ENCODE measurements at places on chromosomes 7 and 10.
A peak's percentile ranks its signal among the peaks of the same experiment; 100 is the strongest.

- no peak for DNase-seq
Observed at GRCh38 chr7:139767561-139767982, 10.2 kb downstream of the HIPK2 start.

DNA sequence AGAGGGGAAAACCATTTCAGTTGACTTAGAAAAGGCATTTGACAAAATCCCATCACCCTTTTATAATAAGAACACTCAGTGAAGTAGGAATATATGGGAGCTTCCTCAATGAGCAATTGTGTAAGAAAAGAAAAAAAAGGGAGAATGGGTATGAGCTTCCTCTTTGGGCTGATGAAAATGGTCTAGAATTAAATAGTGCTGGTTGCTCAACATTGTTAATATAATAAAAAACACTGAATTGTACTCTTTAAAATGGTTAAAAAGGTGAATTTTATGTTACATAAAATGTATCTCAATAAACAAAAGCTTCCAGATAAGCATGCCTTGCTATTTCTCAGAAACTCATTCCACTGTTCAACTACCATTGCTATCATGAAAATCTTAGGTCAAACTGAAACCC is 40.6 kb downstream of the LRRC17 start:
- DNase-seq, result no peak

GRCh38 chr10:119309423-119309770 is 102.0 kb downstream of the GRK5 start:
- DNase-seq, result no peak

GRCh38 chr10:124739986-124740368 is 4.2 kb downstream of the FAM53B start:
- no peak for DNase-seq

GRCh38 chr10:61898435-61898778 is 3.1 kb upstream of the ARID5B start:
- DNase-seq, result peak; percentile 64

- DNase-seq, result no peak
Observed at GRCh38 chr7:54260941-54261371, 281.2 kb upstream of the VSTM2A start.

DNA sequence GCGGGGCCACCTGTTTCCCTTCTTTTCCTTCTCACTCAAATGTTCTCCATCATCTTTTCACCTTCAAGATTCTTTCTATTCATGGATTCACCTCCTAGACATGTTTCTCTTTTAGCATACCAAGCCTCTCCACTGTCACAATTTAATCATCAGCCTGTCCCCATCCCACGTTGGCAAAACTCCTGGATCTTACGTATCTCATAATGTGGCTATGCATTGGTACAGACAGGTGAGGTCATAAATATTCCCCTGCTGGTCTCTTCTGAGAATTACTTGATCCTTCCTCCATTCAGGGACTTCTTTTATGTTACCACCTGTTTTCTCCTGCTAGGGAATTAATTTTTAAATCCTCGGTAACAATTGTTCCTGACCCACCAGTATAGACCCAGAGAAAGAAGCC is 262.6 kb upstream of the NEBL start:
- DNase-seq, result no peak

DNA sequence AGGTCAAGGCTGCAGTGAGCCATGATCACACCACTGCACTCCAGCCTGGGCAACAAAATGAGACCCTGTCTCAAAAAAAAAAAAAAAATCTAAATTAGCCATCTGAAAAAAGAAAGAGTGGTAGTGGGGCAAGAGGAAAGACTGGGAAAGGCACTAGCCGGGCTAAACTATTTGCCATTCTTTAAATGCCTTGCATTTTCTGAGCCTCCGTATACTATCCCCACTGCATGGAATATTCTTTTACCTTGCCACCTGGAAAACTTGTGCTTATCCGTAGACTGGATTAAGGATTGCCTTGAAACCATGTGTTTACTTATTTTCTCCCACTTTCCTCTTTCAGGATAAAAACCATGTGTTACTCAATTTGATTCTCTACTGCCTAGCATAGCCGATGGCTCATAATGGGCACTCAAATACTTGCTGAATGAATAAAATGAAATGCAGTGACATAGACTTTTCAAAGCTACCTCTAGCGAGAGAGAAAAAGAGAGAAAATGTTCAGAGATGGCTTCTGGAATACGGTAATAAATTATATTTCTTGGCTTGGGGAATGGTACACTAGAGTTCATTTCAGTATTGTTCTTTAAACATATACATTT is 30.6 kb downstream of the HYCC1 start:
- DNase-seq, result no peak

GRCh38 chr7:91162436-91162835 is 101.8 kb upstream of the FZD1 start:
- no peak for DNase-seq

DNA sequence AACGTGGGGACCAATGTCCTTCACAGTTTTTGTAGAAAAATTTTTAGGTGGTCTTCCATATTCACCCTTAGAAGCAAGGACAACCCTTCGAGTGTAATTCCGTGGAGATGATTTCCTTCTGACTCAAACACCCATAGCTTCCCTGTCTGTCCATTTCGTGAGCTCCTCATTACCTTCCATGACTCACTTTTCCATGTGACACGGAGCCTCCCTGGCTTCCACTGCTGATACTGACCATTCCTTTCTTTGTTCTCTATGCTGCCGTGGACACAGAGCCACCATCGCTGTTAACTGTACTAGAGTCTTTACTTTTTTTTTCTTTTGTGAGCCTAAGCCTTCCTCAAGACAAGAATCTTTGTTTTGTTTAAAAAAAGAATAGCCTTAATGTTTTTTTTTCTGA is 12.5 kb upstream of the ARMS2 start:
- DNase-seq, result no peak

- DNase-seq, result no peak
Observed at GRCh38 chr7:77710067-77710466, 13.8 kb downstream of the RSBN1L start.

GRCh38 chr10:95728526-95728925 is 27.4 kb upstream of the ENTPD1 start:
- DNase-seq, result no peak

- no peak for DNase-seq
Observed at GRCh38 chr10:25061711-25062449, 45.5 kb downstream of the THNSL1 start.

- no peak for DNase-seq
Observed at GRCh38 chr10:4691776-4692175, 134.2 kb upstream of the AKR1E2 start.

DNA sequence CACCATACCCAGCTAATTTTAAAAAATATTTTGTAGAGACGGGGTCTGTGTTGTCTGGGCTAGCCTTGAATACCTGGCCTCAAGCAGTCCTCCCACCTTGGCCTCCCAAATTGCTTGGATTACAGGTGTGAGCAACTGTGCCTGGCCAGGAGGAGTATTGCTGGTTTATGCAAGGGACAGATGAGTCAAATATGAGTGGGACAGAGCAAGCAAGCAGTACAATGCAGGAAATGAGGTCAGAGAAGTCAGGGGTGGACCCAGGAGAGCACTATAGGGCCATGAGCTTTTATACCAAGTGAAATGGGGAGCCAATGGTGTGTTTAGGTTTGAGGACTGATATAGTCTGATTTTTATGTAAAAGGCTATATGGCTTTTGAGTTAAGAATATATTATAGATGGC is 6.3 kb downstream of the TSPAN13 start:
- DNase-seq, result no peak

DNA sequence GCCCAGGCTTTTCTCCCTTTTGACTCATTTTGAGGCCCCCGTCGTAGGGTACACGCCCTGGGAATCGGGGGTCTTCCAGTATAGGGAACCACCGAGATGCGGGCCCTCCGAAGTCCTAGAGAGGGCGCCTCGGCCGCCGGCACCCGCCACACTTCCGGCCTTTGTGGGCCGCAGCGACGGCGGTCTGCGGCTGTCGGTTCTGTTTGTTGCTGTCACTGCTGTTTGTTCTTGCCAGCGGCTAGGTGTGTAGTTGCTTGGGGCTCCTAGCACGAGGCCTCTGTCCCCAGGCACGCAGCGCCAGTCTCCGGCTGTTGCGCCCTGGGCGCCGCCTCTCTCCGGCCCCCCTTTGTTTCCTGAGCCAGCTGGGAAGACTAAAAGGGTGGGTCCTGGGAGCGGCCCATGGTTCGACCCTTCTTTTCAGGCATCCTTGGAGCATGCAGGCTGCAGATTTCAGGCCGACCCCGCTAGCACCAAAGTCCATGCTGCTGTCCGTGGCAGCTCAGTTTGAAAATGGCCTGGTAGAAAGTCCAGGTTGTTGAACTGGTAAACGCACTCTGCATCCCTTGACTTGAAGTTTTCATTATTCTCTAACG is 17.8 kb upstream of the ZKSCAN1 start:
- no peak for DNase-seq

- no peak for DNase-seq
Observed at GRCh38 chr10:129965425-129965808, 1.3 kb upstream of the EBF3 start.

GRCh38 chr10:71074176-71074755 is 138.1 kb upstream of the UNC5B start:
- DNase-seq, result no peak

- no peak for DNase-seq
Observed at GRCh38 chr10:85454386-85454785, 912.2 kb downstream of the GRID1 start.

- peak; percentile 28 for DNase-seq
Observed at GRCh38 chr10:99560277-99561126, 27.8 kb downstream of the NKX2-3 start.

GRCh38 chr10:130255777-130256176 is 119.6 kb downstream of the GLRX3 start:
- no peak for DNase-seq

GRCh38 chr7:80480566-80480965 is 31.3 kb downstream of the GNAT3 start:
- DNase-seq, result no peak

GRCh38 chr7:28406192-28406591 is 6.1 kb upstream of the CREB5 start:
- no peak for DNase-seq

- DNase-seq, result no peak
Observed at GRCh38 chr10:43043342-43043772, 33.5 kb upstream of the RET start.

DNA sequence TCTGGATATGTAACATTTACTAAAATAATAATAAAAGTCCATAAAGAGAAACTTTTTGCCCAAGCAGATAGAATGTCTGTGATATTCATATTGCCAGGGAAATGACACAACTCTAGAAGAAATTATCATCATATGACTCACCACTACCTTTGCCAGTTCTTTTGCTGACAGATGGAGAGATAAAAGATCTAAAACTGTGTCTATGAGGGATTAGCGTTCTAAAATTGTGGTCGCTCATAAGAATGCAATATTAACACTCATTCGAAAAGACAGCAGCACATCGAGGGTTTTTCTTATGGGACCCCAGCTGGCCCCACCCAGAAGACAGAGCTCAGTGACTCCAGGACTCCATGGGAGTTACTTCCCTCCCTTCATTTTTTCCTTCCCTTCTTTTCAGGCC is 16.6 kb upstream of the LANCL2 start:
- no peak for DNase-seq

GRCh38 chr10:60703266-60704041 is 74.8 kb upstream of the CDK1 start:
- DNase-seq, result no peak

GRCh38 chr10:91768123-91768522 is 30.1 kb upstream of the TNKS2 start:
- DNase-seq, result no peak

GRCh38 chr7:27866256-27866655 is 126.3 kb downstream of the TAX1BP1 start:
- no peak for DNase-seq

DNA sequence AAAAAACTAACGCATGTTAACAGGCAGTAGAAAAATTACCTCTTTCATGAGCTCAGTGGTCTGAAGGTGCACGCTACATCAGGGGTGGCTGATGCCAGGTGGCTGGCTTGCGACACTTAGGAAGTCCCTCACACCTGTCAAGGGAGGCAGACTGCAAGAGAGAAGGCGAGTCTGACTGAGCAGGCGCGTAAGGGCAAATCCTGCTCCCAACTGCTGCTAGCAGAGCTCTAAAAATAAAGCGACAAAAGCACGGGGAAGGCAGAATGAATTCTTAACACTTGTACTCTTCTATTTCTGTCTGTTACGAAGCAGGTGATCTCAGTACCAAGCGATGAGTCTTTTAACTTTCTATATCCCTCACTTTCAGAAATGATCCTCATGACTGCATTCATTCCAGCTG is 33.1 kb downstream of the CACNA2D1 start:
- DNase-seq, result peak; percentile 93
